Spleen (tissue), 13 donors: ENCODE measurements at places on chromosomes 6 and 20. TPM values are rescaled to one million over a fixed set of nuclear protein-coding genes. Genes with fewer than 3 reads are reported as not detected.

The TFAP2C gene
- 0.10 TPM for polyA plus RNA-seq

The SGK2 gene
- 0.54 TPM for polyA plus RNA-seq

The MYB gene
- 0.45 TPM for polyA plus RNA-seq

The ADIG gene
- polyA plus RNA-seq, result not detected

DNA sequence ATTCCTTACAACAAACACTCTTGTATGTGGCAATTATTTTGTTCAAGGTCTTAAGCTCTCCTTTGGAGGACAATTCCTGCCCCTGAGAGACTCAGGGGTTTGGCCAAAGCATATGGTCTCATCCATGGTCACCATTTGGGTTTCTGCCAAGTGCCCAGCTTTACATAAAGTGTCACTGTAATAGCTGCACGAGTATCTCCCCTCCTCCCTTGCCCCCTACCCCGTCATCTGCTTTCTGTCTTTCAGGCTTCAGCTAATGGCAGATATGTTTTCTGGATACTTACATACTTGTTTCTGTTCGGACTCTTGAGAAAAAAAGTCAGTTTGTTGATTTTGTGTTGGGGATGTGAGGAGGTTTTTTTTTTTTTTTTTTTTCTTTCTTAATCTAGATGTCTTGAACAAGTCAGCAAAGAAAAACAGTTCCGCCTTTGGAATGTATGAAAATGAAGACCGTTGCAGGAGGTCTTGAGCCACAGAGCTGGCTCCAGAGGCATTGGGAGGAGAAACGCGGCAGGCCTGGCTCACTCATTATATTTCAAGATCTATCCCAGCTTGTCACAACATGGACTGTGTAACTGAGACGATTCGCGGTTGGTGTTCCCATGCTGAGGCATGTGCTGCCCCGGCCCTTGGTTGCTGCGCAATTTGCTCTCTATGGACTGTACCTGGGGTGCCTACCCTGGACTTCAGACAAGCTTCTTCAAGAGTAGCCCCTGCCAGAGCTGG, 32.6 kb upstream of the STX16 start:
- no peak for DNase-seq

- DNase-seq, result no peak
These were observed 39.9 kb downstream of the YTHDF1 start for GRCh38 chr20:63176034-63176426.

DNA sequence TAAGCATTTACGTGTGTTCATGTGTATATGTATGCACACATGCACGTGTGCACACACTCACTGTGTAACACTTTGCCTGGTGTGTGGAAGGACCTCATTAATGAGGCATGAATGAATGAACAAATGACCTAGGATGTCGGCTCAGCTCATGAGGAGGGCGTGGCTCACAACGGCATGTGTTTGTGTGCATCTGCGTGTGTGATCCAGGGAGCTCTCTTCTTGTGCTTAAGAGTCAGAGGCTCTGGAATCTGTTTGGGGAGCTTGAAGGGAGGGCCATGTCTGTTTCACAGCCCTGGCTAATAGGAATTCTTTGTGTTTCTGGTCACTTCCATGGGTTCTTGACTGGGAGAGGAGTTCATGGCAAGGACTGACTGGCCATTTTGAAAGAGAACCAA, 32.7 kb downstream of the TOX2 start:
- no peak for DNase-seq

GRCh38 chr6:62324834-62325233, 38.8 kb upstream of the KHDRBS2 start:
- no peak for DNase-seq

- no peak for DNase-seq
These were observed 124.4 kb upstream of the AKIRIN2 start for GRCh38 chr6:87826424-87826823.
